Left lobe of liver (tissue), 2 donors: ENCODE measurements at places on chromosomes 2 and 18. TPM values are rescaled to one million over a fixed set of nuclear protein-coding genes. Genes with fewer than 3 reads are reported as not detected.

KLHL41 gene
- total RNA-seq, result 0.18 TPM

CHRNA1 gene
- not detected for total RNA-seq

L3MBTL4 gene
- 10.9 TPM for total RNA-seq

TEKT4 gene
- 0.28 TPM for total RNA-seq

ST3GAL5 gene
- 12.8 TPM for total RNA-seq

GRCh38 chr2:8754106-8754776 lies 72.4 kb downstream of the ID2 start:
- no peak for DNase-seq

- no peak for DNase-seq
Measured at GRCh38 chr2:1431886-1432400, 18.7 kb downstream of the TPO start.

- DNase-seq, result no peak
Measured at GRCh38 chr18:34600158-34600557, 109.9 kb upstream of the DTNA start.

DNA sequence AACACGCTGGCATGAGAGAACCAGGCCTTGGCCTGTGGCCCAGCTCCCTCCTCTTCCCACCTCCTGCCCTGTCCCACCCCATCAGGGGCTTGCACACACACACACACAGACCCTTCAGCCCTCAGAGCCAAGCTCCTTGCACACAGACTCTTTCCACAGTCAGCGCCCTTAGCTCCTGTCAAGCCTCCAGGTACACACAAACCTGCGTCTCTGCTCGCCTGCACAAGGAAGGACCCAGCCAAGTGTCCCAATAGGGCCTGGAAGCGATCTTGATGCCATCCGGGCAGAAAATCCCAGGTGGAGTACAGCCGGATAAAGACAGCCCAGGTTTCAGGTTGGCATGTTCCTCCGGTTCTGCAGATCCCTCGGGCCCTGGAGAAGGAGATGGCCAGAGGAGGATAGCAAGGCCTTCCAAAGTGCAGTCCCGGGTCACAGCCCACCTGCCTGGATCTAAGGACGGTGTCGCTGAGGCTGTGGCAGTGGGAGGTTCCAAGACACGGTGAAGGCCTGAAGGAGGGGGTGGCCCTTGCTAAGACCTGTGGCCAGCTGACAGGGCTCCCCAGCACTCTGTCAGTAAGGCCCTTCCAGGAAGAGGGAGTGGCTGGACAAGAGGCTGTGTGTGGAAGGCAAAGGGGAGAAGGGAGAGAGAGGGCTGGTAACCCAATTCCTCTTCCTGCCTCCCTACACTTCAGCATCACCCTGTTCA lies 18.5 kb upstream of the STEAP3 start:
- no peak for DNase-seq

- peak; percentile 29 for DNase-seq
Measured at GRCh38 chr2:11551569-11552259, 17.9 kb downstream of the GREB1 start.

GRCh38 chr18:46046126-46046525 lies 25.9 kb downstream of the PSTPIP2 start:
- no peak for DNase-seq

GRCh38 chr2:217185265-217185995 lies 325.6 kb upstream of the TNP1 start:
- no peak for DNase-seq
